ENCODE measurements at places on chromosomes 16 and 17. TPM values are rescaled to one million over a fixed set of nuclear protein-coding genes. Genes with fewer than 3 reads are reported as not detected.

CFAP119 gene
- not detected for total RNA-seq

BICDL2 gene
- total RNA-seq: not detected

SHMT1 gene
- 23.0 TPM for total RNA-seq

KLHL10 gene
- 0.62 TPM for total RNA-seq

TMED6 gene
- not detected for total RNA-seq

ELMO3 gene
- total RNA-seq: 0.15 TPM

TTYH2 gene
- 5.5 TPM for total RNA-seq

KRTAP17-1 gene
- not detected for total RNA-seq

C17orf113 gene
- total RNA-seq: 0.54 TPM

PIP4K2B gene
- 43.9 TPM for total RNA-seq

E4F1 gene
- 33.0 TPM for total RNA-seq

SLC13A2 gene
- total RNA-seq: not detected

ADAD2 gene
- total RNA-seq: 0.31 TPM
